ENCODE measurements at places on chromosomes 11 and 22. TPM values are rescaled to one million over a fixed set of nuclear protein-coding genes. Genes with fewer than 3 reads are reported as not detected.

GRCh38 chr22:39952347-39952746 lies 7.8 kb upstream of the TMA7B start:
- no peaks in the 10 kb centered on the region for H3K4me1 ChIP-seq
- DNase-seq = no peak
- no peaks in the 10 kb centered on the region for H3K36me3 ChIP-seq
- H3K4me3 ChIP-seq = no peak overlapping the region
- H3K27ac ChIP-seq = no peak overlapping the region
- peaks cover 46% of the 10 kb centered on the region for H3K27me3 ChIP-seq

GRCh38 chr11:64262271-64263002 lies 11.1 kb downstream of the PLCB3 start:
- no peaks in the 10 kb centered on the region for H3K4me1 ChIP-seq
- no peak overlapping the region for H3K4me3 ChIP-seq
- H3K27me3 ChIP-seq = no peaks in the 10 kb centered on the region
- H3K36me3 ChIP-seq = peaks cover 9% of the 10 kb centered on the region

DNA sequence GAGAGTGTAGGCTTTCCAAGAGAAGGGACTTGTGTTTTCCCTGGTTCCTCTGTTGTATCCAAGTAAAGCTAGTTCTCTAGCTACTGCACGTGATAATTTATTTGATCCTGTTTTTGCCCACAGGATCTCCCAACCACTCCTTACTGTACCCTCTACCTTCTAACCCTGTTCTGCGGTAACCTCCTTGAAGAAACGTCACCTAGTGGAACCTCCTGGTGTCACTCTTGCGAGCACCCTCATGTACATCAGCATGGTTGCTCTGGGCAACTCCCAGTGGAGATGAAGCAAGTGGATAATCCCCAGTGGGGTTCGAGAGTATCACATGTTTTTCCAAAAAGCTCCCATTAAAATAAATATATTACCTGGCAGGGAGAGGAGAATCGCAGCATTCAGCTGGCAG lies 108.9 kb upstream of the CLMP start:
- no peak overlapping the region for H3K4me3 ChIP-seq
- H3K36me3 ChIP-seq = no peaks in the 10 kb centered on the region
- H3K27ac ChIP-seq = no peak overlapping the region
- DNase-seq = no peak

Gene C11orf97
- total RNA-seq = not detected

DNA sequence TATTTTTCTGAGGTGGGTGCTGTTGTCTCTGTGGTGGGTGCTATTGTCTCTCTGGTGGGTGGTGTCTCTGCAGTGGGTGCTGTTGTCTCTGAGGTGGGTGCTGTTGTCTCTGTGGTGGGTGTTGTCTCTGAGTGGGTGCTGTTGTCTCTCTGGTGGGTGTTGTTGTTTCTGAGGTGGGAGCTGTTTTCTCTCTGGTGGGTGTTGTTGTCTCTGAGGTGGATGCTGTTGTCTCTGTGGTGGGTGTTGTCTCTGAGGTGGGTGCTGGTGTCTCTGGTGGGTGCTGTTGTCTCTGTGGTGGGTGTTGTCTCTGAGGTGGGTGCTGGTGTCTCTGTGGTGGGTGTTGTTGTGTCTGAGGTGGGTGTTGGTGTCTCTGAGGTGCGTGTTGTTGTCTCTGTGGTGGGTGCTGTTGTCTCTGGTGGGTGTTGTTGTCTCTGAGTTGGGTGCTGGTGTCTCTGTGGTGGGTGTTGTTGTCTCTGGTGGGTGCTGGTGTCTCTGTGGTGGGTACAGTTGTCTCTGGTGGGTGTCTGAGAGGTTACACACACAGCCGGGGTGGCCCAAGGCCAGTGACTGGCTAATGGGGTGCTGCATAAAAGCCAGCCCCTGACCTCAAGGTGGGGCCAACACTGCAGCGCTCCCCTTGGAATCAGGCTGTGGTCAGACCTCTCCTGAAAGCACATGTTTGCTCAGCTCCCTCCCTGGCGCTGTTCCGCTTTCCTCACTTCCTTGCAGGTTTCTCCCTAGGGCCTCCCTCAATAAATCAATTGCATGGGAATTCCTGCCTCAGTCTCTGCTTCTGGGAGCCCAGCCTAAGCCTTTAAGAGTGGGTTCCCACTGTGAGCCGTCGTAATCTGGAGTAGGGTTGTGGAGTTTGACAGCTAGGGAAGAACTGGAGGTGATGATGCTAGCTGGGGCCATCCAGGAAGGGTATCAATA lies 31.0 kb upstream of the XBP1 start:
- H3K4me1 ChIP-seq = no peaks in the 10 kb centered on the region
- no peaks in the 10 kb centered on the region for H3K36me3 ChIP-seq
- no peak overlapping the region for H3K4me3 ChIP-seq
- no peaks in the 10 kb centered on the region for H3K27me3 ChIP-seq
- no peak for DNase-seq

GRCh38 chr11:126165757-126166156 lies 45.7 kb downstream of the RPUSD4 start:
- DNase-seq = no peak
- H3K4me3 ChIP-seq = no peak overlapping the region
- H3K36me3 ChIP-seq = no peaks in the 10 kb centered on the region
- no peaks in the 10 kb centered on the region for H3K27me3 ChIP-seq
- H3K4me1 ChIP-seq = no peaks in the 10 kb centered on the region
- no peak overlapping the region for H3K27ac ChIP-seq

GRCh38 chr11:120104041-120104565 lies 33.8 kb downstream of the TRIM29 start:
- DNase-seq = no peak
- H3K27ac ChIP-seq = no peak overlapping the region
- H3K36me3 ChIP-seq = no peaks in the 10 kb centered on the region
- H3K4me1 ChIP-seq = no peaks in the 10 kb centered on the region

- peak overlapping the region; percentile 85 for H3K27ac ChIP-seq
- peak overlapping the region; percentile 33 for H3K4me3 ChIP-seq
These were observed 10.6 kb downstream of the RPL3 start for GRCh38 chr22:39308614-39309363.

DNA sequence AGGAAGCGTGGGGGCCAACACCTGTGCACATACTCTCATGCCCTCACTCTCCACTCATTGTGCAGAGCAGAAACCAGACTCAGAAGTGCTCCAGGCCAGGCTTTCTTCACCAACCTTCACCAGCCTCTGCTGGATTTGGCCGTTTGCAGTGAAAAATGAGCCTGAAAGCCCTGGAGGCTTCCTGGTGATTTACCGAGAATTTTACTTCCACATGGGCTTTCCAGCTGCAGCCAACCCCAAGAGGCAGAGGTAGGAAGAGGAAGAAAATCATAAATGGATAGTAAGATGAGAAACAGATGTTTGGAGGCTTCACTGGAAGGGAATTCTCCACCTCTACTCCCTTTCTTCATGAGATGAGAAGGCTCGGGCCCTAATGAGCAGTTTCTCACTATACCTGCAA lies 155.4 kb downstream of the ETS1 start:
- H3K4me3 ChIP-seq = no peak overlapping the region
- no peaks in the 10 kb centered on the region for H3K27me3 ChIP-seq
- DNase-seq = no peak
- no peak overlapping the region for H3K27ac ChIP-seq
- no peaks in the 10 kb centered on the region for H3K4me1 ChIP-seq
- no peaks in the 10 kb centered on the region for H3K36me3 ChIP-seq

- no peak overlapping the region for H3K27ac ChIP-seq
- H3K4me3 ChIP-seq = no peak overlapping the region
- DNase-seq = no peak
- H3K27me3 ChIP-seq = no peaks in the 10 kb centered on the region
- H3K36me3 ChIP-seq = no peaks in the 10 kb centered on the region
These were observed 38.7 kb downstream of the WNT11 start for GRCh38 chr11:76167590-76167989.

- no peak for DNase-seq
- H3K27ac ChIP-seq = no peak overlapping the region
- H3K36me3 ChIP-seq = no peaks in the 10 kb centered on the region
- H3K4me3 ChIP-seq = no peak overlapping the region
- no peaks in the 10 kb centered on the region for H3K4me1 ChIP-seq
These were observed 10.2 kb downstream of the CABIN1 start for GRCh38 chr22:24021304-24021703.

- no peaks in the 10 kb centered on the region for H3K36me3 ChIP-seq
- H3K4me3 ChIP-seq = no peak overlapping the region
- H3K27ac ChIP-seq = peak overlapping the region; percentile 50
- peaks cover 6% of the 10 kb centered on the region for H3K4me1 ChIP-seq
- DNase-seq = peak; percentile 63
These were observed 9.5 kb downstream of the FOLR3 start for GRCh38 chr11:72144807-72145565.

DNA sequence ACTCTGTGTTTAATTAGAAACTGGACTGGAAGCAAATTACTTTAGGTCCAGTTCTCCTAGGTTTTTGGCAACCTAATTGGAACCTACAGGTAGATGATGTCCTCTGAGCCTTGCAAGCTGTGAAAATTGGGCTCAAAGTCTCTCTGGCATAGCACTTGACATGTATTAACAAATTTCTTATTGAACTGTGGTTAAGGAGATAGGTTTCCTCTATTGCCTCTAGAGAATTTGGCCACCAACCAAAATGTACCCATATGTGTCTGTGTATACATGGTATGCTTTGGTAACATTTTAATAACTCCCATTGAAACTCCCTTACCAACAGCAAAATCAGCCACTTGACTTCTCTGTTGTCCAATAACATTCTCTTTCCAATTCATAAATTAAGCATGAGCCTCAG lies at the start of gene OR4D10:
Gene OR4D10, plus strand, starts transcription at position 301 of the 400 bp plus-strand sequence. CDS start 4,115 bp downstream, outside the sequence.
- peaks cover 29% of the 10 kb centered on the region for H3K27me3 ChIP-seq
- no peaks in the 10 kb centered on the region for H3K36me3 ChIP-seq
- no peaks in the 10 kb centered on the region for H3K4me1 ChIP-seq
- DNase-seq = no peak

Measured in PC-9 (cell line).